Stimulated activated CD4-positive, alpha-beta T cell treated with anti-CD3 and anti-CD28 coated beads, TNF-alpha, amount 100 ng/mL, for 24 hours (primary cell): ENCODE measurements at places on chromosomes 7 and 10.

- no peak for DNase-seq
Measured at GRCh38 chr7:43785420-43785819, 26.9 kb downstream of the BLVRA start.

DNA sequence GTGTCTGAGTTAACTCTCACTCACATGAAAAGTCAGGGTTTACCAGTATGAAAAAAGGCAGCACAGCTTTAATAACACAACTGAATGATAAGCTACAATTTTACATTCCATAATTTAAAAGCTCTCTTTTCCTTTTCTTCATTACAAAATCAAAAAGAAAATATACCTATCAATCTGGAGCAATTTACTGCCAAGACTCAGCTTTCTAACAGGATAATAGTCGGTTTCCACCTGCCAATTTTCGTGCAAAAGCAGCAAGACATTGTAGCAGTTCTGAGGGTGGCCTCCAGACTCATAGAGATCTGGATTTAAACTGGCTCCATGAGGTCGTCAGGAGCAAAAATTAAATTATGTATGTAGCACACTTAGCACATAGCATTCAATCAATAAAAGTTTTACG lies 191.0 kb downstream of the GLI3 start:
- no peak for DNase-seq

DNA sequence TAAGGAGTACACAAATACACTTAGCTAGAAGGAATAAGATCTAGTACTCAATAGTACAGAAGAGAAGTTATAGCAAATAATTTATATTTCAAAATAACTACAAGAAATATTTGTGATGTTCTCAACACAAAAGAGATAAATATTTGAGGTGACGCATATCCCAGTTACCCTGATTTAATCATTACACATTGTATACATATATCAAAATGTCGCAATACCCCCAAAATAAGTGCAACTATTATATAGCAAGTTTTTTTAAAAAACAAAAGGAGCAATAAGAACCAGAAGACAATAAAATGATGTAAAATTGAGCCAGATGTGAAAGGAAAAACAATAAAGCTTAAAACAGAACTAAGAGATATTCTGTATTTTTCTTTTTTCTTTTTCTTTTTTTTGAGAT lies 59.3 kb upstream of the KIAA1217 start:
- DNase-seq: no peak

DNA sequence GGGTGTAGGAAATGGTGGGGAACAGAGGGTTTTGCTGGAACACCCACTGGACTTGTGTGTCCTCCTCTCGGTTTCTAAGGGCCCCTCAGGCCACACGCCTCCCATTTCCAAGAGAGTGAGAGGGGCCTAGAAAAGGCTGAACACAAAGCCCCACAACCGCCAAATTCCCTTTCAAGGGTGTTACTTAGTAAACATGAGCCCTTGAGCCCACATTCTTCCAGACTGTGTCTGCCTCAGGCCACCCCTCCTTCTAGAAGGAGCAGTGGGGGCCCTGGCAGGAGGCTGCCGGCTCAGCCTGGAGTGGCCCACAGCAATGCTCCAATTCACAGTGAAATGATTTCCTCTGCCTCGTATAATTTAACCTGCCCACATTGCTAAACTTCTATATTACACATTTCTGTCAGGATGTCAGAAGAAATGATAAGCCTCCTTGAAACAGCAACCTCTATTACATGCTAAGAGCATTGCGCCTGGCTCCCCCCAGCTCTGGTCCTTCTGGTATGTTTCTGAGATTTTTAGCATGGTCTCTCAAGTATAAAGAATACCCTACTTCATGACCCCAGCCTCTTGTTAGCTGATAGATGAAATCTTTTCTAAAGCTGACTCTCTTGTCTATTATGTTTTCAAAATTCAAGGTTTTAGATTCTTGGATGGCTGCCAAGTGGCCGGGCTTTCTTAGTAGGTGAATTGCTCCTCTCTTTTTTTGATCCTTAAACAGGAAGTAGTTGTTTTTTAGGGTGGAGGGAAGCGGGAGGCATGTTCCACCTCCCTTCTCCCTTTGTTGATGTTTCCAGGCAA lies 673.9 kb upstream of the GALNT17 start:
- DNase-seq: no peak

- DNase-seq: no peak
Measured at GRCh38 chr10:14014423-14014822, 316.3 kb downstream of the FRMD4A start.

DNA sequence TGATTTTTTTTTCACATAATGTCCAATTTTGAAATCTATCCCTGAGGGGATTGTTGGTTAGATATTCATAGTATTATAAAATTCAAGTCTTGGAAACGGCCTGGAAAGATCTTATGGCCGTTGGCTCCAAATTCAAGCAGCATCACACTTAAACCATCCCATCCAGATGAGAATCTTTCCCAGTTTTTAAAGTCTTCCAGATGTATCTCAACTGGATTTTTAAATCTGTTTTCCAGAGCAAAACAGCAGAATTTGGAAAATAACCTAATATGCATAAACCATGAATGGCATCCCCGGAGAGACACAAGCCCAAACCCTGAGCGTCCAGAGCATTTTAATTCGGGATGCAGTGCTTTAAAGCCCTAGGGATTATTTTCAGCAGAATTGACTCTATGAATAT lies 208.2 kb upstream of the PRKCQ start:
- no peak for DNase-seq

DNA sequence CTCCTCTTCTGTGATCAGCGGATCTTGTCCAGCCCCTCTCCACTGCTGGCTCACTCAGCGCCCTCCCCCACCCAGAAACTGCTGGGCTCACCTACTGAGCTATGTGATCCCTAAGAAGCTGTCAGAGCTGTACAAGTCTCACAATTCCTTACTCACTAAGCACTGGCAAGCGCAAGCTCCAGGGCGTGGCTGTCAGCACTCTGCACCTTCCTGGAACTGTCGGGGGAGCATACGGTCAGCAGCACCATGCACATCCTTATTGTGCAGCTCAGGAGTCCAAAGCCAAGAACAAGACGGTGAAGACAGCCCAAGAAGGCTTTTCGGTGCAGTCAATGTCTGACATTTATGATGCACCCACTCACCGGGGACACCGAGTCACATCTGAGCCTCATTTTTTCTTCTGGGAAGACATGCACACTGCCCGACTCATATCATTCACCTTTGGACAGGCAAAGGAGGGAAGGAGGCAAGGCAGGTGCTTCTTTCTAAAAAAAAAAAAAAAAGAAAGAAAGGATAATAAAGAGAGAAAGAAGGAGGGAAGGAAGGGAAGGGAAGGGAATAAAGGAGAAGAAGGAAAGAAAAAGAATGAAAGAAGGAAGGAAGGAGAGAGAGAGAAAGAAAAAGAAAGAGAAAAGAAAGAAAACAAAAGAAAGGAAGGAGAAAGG lies 56.3 kb downstream of the ASB13 start:
- DNase-seq: no peak

DNA sequence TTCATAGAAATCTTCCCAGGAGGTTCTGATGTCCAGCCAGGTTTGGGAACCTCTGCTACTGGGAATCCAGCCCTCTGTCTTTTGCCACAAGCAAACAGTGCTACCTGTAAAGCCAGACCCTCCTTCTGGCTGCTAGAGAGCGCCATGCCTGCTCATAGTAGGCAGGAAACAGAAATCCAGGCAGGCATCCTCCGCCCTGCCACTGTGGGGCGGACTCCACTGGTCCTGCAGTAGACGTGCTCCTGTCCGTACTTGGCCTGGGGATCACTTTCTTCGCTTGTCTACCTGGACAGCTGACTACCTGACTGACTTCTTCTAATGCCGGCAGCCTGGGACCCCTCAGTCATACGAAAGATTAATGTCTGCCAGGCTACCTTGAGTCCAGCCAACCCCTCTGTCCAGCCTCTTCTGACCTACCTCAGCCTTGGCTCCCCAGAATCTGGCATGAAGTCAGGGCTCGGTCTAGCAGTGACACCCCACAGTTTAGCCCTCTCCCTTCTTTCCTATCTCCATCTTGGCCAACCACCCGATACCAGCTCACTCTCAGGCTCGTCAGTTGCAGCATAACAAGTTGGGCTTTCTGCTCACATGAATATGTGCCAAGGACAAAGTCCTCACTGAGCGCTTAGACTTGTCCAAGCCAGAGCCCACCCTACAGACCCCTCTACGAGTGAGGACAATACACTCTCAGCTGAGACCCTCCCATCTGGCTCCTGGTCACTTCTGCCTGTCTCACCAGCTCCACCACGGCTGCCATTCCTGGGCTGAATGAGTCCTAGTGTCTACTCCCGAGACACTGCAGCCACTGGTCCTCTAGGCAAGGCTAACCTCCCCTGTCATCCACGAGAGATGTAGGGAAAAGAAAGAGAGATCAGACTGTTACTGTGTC lies 43.9 kb upstream of the OPALIN start:
- no peak for DNase-seq

DNA sequence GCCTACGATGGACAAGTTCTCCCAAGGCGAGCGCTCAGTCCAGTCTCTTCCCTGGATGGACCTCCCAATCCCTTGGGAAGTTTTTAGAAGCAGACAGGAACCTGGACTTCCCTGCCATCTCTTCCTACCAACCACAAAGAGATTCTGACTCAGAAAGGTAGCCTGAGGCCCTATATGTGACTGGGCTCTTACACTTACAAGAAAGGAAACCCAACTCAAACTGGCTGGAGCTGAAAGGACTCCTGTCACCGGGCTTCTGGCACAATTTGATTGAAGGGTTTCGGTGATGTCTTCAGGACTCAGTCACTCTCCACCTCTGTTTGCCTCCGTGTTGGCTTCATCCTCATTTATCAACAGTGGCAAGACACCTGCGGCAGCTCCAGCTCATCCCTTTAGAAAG lies 3.7 kb upstream of the COL13A1 start:
- no peak for DNase-seq

DNA sequence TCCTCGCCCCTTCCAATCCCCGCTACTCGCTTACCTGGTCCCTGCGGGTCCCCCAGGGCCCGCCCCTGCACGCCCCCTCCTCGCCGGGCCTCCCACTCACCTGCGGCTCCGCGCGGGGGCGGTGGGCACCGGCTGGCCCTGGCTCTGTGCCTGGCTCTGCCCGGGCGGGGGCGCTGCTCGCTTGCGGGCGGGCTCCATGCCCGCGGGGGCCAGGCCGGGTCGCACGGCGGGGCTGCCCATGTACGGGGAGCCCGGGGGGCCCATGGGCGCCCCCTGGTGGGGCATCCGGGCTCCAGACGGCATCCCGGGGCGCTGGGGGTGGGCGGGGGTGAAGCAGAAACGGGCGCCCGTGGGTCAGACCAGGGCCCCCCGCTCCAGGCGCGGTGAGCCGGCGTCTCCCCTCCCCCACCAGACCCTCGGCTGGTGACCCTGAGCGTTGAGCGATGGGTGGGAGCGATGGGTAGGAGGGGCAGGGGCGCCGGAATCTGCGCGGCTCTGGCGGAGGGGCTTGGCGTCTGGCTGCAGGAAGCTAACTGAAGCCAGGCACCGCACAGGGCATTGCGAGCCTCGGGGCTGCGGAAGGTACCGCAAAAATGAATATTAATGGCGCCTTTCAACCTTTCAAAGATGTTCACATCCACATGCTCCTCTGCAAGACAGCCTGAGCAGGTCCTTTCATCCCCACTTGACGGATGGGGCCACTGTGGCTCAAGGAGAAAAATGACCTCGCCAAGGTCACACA lies 3.0 kb downstream of the SMARCD3 start:
- no peak for DNase-seq

DNA sequence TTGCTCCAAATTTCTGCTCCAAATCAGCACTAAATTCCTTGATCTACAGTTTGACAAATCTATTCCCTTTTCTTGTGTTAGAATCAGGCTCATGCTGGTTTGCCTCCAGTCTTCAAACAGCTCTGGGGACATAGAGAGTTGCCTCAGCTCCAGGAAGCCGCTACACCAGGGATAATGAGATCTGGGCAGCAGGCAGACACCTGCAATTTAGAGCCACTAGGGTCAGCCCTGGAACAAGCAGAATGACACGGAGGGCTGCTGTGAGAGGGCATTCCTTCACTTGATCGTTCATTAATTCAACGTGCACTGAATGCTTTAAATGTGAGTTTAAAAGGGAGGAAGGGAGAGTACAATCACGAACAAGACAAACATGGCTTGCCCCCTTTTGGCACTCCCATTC lies 3.7 kb upstream of the ELMO1 start:
- DNase-seq: no peak

- DNase-seq: no peak
Measured at GRCh38 chr7:8084836-8085235, 116.2 kb downstream of the GLCCI1 start.

DNA sequence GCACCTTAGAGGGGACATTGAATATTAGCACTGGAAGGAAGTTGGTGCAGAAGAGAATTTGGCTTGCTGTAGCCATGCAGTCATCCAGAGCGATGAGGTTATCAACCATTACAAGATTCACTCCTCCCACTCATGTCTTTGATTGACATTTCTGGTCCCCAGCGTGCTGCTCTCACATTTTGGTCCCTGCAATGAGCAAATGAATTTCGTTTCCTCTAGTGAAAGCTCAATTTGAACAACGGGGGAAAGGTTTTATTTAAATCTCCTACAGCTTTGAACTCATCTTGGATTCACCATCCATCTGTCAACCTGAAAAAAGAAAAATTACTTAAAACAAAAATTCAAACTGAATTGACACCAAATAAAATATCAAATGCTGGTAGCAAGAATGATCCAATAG lies 975.2 kb downstream of the NRG3 start:
- DNase-seq: no peak

DNA sequence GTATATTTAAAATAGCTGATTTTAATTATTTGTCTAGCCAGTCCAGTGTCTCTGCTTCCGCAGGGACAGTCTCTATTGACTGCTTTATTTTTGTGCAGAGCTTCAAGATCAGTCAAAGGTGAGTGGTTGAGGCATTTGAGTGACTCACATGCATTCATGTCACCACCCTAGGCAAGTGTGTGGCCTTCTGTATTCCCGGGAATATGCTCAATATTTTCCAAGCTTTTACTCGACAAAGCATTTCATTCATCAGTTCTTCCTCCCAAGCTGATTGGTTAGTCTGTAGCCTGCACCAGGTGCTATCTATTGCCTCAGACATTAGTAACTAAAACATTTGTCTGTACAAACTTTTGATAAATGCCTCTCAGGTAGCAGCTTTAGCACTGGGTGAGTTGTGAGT lies 471.5 kb upstream of the NRG3 start:
- no peak for DNase-seq

GRCh38 chr10:126803394-126803793 lies 101.8 kb upstream of the DOCK1 start:
- no peak for DNase-seq

- DNase-seq: no peak
Measured at GRCh38 chr7:28224172-28224571, 43.6 kb upstream of the JAZF1 start.

GRCh38 chr7:24129597-24129996 lies 154.4 kb upstream of the NPY start:
- DNase-seq: no peak

- no peak for DNase-seq
Measured at GRCh38 chr7:13778967-13779366, 210.5 kb downstream of the ETV1 start.
